ENCODE measurements at places on chromosomes 2 and 18.
A peak's percentile ranks its signal among the peaks of the same experiment; 100 is the strongest.

DNA sequence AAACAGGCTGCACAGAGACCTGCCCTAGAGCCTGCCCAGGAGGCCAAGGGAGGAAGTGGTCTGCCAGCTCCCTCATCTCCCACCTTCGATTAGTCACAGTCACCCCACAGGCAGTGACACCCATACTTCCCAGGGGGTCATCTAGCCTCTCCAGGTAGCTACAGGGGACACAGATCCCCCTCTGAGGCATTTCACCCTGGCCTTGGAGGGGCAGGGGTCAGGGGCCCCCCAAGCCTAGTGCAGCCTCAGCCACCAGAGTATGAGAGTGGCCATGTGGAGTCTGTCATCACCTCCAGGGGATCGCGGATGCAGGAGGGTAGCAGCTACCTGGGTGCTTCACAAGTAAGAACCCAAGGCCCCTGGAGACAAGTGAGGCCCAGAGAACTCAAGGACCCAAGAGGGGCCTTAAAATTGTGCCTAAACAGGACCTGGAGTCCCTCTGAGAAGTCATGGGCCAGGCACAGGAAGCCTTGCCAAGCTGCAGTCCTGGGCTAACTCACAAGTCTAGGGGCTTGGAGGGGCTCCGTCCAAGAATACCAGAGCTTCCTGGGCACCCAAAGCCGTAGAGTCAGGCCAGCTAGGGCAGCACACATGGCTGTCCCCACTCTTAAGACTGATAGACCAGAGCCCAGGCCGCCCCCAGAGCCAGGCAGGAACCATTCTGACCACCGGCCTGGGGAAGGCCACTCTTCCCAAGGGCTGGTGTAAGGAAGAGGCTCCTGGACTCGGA lies 354.3 kb upstream of the ID2 start:
- DNase-seq, result no peak

GRCh38 chr2:233084488-233084887 lies 24.3 kb downstream of the INPP5D start:
- DNase-seq, result no peak

DNA sequence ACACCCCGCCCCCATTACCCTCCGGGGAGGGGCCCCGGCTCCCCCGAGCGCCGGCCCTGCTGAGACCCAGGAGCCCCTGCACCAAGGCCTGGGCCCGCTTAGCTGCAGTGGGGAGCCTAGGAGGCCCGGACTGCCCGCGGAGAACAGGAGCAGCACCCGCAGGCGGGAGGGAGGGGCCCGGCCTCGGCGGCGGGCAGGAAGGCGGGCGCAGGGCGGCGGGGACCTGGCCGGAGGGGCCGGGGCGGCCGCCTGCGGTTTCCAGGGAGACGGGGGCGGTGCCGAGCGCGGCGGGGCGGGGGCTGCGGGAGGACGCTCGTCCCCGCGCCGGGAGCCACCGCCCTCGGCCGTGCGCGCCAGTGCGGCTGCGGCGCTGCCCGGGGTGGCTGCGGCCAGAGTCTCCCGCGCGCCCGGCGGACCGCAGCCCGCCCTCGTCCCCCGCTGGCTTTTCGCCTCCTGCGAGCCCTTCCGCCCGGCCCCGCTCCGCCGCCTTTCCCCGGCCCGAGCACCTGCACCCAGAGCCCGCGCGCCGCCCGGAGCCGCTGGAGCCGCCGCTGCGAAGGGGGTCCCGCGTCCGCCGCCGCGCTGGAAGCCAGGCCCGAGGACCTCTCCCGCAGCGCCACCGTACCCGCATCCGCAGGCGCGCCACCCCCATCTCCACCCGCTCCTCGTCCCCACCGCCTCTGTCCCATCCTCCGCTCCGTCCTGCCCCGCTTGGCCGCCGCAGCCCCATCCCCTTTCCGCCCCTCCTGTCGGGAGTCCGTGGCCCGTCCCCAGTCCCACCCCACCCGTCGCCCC lies 17.2 kb downstream of the GPC1 start:
- DNase-seq, result no peak

DNA sequence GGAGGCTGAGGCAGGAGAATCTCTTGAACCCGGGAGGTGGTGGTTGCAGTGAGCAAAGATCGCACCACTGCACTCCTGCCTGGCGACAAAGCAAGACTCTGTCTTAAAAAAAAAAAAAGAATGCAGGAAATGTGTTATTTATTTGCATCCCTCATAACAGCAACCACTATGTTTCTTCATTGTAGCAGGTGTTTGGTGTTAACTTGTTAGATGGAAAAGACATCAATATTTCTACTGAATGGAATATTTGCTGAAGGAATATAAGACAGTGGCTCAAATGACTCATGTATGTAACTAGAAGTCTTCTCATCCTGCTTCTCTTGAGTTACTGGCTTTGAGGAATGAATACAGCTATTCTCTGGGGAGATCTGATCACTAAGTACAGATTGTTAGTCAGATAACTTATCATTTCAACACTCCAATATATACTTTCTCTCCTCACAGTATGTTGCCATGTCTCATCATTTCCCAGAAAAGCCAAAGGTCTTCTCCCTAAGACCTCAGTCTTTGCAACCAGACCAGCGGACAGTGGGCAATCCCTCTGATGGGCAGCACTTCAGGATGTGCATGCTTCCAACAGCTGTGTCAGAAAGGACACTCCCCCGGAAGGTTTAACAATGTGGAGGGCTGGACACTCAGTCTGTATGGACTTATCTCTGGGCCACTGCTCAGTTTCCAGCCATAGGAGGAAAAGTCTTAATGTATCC lies 104.4 kb upstream of the STK17B start:
- no peak for DNase-seq

DNA sequence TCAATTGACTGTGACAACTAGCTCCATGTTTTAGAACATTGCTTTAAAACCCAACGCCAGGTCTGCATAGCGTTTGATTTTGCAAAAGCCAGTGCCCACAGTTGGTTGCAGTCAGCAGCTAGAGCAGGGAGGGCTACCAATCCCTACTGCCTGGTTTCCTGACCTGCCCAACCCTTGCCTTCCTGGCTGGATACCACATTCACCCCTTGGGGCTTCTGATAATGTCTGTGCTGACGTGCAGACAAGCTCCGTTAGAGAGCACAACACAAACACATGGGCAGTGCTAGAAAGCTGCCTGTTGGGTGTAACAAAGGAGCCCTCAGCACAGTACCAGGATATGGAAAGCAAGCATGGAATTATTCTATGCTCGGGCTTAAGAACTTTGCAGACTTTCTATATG lies 71.4 kb upstream of the THSD7B start:
- no peak for DNase-seq

- DNase-seq, result no peak
Measured at GRCh38 chr2:237099804-237100203, 14.1 kb downstream of the COPS8 start.

DNA sequence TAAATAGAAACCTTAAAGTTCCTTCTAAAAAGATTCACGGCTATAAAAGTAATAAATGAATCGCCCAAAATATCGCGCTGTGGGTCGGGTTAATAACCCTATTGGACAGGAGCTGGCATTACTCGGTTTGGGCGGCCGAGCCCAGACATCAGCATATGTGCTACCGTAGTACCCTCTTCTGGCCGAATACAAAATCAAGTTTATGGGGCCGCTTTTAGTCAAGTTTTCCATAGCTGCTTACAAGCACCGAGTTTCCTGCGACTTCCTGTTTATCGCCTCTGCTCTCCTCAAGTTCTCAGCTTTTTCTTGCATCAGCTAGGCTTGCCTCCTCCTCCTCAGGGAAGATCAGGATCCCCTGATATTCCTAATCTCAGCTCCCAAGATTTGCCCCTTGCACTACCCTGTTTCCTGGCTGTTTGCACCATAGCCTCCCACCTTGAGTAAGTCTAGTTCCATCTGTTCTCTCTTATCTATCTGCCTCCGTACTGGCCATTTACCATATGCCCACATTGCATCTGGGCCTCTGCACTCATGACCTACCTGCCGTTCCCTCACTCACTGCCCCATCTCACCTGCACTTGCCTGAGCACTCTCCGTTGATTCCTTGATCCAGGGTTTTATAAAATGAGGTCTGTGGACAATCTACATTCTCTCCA lies 56.1 kb downstream of the SLC35F5 start:
- peak; percentile 31 for DNase-seq

GRCh38 chr2:191514613-191515012 lies 163.3 kb upstream of the NABP1 start:
- no peak for DNase-seq

GRCh38 chr2:149360106-149360505 lies 29.7 kb downstream of the LYPD6 start:
- DNase-seq, result no peak

DNA sequence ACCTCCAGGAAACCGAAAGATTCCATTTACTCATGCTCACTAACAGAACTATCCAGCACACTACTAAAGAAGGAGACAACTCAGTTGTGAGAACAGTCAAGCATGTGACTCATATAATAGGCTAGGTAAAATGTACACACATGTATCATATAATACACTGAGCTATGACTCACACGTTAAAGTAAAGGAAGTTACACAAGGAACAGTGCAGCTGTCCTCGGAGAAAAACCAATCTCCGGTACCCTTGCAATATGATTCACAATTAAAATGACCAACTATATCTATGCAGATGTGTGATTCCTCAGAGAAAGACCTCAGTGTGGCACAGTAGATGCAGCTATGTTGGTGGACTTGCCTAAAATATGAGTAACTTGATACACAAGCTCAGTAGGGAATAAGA lies 76.5 kb downstream of the STRN start:
- DNase-seq, result no peak

- DNase-seq, result no peak
Measured at GRCh38 chr2:129909651-129910418, 69.6 kb upstream of the RAB6C start.

DNA sequence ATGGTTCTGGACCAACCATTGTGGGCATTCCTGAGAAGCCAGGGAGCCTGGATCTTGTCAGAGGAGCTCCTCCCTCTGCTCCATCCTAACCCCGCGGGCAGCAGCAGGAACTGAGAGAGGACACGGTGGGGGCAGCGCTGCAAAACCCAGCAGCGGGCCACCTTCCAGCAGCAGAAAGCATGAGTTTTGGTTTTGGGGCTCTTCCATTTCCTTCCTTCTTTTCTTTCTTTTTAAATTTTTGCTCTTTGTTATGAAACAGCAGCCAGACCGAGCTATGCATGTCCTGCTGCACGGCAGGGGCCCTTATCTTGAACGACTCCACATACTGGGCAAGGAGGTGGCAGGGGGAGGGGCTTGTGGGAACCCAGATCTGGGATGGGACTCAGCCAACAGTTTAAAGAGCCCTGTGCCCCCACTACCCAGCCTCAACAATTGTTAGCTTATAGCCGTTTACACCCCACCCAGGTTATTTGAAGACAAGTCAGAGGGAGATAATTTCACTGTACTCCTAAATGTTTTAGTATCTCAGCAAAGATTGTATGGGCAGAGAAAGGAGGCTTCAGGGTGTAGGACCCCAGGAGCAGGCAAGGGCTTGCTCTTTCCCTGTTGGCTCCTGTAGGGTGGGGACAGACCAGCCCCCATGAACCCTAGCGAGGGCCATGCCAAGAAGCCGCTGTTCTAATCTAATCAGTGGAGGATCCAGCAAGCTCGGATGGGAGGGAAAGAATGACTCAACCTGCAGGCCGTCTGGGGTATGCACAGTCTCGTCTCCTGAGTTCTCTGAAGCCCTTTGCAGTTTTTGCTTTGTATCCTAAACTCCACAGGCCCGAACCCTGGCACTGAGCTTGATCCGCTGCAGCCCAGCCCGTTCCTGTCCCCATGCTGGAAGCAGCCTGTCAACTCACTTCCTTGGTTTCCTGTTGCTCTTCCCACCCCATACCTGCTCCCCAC lies 75.3 kb downstream of the LRRFIP1 start:
- DNase-seq, result no peak

DNA sequence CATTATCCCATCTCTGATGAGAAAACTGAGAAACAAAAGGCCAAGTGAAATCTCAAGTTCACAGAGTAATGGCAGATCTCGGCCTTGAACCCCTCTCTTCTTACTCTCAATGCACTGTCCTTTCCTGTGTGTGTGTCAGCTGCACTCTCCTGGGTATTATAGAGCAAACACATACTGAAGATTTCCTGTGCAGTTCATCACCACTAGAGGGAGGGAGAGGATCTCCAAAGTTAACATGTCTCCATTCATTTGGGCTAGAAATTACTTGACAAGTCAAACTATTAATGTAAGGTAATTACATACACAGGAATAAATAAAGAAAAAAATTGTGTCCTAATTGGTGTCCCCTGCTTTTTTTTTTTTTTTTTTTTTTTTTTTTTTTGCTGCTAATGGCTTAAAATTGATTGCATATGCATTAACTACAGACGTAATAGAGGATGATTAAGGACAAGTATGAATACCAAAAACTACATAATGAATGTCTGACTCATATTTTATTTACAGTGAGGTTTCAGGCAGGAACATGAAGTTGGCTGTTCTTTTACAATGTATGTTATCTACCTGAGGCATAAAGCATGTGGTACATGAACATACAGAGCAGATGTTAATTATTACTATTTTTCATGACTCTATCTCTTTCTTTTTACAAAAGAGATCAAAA lies 269.2 kb downstream of the NYAP2 start:
- no peak for DNase-seq

GRCh38 chr2:241546771-241547498 lies 11.6 kb upstream of the BOK start:
- DNase-seq, result no peak

DNA sequence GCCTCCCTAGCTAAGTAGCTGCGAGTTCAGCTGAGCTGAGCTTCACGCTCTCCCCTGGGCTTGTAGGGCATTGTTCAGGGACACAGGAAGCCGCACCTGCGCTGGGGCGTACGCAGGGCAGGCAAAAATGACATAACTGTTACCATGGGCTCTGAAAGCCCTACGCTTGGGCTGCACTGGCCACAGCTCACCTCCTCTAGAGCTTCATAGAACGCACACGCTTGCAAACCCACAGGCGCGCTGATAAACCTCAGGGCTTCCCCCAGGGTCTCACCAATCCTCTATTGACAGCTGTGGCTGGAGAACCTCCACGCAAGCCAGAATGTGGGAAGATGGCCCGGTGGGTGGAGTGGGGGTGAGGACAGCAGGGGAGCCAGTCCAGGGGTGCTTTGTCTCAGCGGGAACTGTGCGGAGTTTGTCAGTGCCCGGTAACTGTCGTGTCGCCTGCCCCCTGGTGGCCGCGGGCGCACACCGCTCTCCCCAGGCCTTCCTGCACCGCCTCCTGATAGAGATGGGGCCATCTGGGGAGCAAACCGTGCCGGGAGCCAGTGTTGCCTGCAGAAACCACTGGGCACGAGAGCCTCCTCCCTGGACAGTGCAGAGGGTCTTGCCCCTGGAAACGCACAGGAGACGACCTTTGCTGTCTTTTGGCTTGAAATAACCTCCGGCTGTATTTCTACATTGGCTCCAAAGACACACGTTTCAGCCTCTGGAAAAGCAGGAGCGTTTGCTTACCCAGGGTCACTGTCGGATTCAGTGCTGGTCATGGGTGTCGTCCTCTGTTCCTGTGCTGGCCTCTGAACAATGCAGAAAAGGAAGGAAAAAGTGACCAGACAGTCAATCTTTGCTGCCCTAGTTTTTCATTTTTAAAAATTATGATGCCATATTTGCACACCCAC lies 17.0 kb upstream of the CIDEA start:
- DNase-seq, result peak; percentile 61

- no peak for DNase-seq
Measured at GRCh38 chr2:148922776-148923475, 47.9 kb downstream of the KIF5C start.
